Activated naive CD4-positive, alpha-beta T cell treated with anti-CD3 and anti-CD28 coated beads, Interleukin-2, amount 50 U/mL, for 16 hours (primary cell): ENCODE measurements at places on chromosomes 16 and 17.

DNA sequence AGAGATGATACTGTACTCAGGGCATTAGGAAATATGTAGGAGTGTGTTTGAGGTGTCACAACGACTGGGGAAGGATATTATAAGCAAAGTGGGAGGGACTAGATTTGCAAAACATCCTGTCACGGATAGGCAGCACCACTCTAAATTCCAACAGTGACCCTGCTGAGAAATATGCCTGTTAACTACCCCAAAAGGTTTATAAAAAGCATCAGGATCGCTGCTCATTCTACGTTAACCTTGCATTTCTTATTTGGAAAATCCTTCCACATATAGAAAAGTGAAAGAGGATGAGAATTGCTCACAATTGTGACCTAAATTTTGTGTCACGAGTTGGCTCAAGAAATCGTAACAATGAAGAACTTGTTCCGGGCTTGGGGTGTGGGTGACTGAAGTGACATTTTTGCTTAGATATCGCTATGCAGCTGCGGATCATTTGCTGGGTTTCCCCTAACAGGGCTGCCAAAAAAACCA, 51.6 kb downstream of the N4BP1 start:
- DNase-seq, result no peak

- DNase-seq, result no peak
These were observed 8.1 kb downstream of the DNAJC7 start for GRCh38 chr17:42009170-42009569.

DNA sequence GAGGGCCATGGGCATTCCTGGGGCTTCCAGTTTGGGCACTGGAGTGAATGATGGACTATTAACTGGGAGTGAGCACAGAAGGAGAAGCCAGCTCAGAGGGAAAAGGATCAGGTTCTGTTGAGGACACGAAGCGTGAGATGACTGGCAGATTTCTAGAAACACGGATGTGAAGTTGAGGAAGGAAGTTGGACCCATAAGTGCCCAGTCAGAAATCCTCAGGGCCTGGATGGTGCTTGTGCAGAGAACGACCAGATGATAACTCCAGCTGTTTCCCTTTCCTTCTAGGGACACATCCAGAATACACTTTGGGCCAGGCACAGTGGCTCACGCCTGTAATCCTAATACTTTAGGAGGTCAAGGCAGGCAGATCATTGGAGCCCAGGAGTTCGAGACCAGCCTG, 23.3 kb upstream of the ANKRD40CL start:
- DNase-seq, result no peak

DNA sequence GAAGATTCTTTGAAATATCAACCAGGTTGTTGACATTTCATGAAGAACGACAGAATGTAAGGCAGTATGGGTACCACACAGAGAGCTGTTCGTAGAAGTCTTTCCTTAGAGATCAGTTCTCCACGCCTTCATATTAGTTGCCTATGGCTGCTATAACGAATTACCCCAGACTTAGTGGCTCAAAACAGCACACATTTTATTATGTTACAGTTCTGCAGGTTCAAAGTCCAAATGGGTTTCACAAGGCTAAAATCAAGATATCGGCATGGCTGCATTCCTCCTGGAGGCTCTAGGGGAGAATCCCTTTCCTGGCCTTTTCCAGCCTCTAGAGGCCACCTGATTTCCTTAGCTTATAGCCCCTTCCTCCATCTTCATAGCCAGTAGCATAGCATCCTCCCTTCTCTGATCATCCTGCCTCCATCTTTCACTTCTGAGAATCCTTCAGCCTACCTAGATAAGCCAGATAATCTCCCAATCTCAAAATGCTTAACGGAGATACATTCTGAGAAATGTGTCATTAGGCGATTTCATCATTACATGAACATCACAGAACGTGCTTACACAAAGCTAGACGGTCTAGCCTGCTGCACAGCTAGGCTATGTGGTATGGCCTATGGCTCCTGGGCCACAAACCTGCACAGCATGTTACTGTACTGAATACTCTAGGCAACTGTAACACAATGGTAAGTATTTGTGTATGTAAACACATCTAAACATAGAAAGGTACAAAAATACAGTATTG, 26.0 kb downstream of the ERCC4 start:
- no peak for DNase-seq

- DNase-seq, result no peak
These were observed 37.0 kb upstream of the HAPSTR1 start for GRCh38 chr16:9054460-9054859.

DNA sequence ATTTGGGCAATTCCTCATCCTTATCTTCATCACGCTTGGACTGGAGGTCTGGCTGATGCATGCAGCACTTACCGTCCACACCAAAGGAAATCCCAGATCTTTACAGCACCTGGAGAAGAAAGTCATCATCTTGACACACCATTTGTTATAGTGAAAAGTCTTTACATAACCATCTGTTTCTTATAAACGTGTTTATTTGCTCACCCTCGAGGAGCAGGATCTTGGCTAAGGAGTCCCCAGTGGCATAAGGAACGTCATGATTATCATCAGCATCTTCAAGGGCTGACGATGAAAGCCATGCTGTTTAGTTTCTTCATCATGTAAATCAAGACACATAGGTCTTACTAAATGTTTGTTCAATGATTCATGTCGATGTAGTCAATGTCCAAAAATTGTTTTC, 248.8 kb upstream of the ELAC2 start:
- DNase-seq, result no peak

DNA sequence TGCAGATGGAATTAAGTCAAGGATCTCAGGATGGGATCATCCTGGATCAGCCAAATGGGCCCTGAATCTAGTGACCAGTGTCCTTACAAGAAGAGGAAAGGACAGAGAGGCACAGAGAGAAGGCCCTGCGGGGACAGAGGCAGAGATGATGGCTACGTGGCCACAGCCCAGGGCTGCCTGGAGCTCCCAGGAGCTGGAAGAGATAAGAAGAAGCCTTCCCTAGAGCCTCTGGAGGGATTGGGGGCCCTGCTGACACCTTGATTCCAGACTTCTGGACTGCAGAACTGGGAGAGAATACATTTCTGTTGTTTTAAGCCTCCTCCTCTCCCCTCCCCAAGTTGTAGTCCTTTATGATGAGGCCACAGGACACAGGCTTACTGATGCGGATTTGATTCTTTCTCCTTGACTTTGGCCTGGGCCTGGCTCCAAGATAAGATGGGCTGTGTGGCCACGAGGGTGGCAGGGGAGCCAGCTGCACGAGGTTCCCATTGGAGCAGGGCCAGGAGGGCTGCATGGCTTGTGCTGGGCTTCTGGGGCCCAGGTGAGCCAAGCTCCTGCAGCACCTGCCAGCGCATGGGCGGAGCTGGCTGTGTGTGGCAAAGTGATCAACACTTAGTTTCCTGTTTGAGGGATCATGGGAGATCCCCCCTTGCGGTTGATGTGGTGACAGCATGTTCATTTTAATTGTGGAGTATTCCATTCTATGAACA, 146.1 kb downstream of the IRF8 start:
- peak; percentile 46 for DNase-seq

DNA sequence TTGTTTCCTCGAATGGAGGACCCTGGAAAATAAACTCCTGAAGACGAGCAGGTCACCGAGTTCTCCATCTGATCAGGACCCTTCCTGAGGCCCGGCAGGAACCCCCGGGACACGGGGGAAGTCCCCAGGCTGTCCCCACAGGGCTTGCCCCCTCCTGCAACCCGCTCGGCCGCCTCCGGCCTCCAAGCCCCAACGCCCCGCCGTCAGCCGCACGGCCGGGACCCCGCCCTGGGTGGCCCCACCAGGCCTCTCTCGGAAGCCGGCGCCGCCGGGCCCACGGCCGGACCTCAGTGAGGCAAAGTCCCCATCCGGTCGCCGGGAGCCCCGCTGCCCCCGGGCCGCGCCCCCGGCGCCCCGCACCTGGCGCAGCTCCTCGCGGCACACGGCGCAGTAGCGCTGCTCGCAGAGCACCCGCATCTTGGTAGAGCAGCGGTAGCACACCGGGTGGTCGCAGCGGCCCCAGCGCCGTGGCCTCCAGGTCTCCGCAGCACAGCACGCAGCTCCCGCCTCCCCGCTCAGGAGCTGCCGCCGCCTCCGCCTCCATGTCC, 383 bp downstream of the ZNF598 start:
- DNase-seq, result peak; percentile 40

DNA sequence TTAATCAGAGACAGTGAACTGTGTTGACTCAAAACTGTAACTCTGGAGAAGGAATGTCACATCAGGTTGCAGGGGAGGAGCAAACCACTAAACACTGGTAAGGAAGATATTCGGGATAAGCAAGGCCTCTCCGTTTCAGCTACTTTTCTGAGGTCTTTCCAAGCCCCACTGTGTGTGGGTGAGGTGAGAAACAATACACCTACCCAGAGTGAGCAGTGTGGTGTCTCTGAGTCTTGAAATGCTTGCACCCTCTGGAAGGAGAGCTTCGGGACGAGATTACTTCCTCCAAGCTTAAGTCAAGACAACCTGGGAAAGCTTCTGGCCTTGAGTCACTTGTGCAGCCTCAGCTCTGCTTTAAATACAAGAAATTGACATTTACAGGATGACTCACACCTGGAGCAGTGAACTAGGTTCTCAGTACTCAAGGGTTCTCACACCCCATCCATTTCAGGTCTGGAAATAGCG, 2.5 kb upstream of the MAP3K14 start:
- no peak for DNase-seq

DNA sequence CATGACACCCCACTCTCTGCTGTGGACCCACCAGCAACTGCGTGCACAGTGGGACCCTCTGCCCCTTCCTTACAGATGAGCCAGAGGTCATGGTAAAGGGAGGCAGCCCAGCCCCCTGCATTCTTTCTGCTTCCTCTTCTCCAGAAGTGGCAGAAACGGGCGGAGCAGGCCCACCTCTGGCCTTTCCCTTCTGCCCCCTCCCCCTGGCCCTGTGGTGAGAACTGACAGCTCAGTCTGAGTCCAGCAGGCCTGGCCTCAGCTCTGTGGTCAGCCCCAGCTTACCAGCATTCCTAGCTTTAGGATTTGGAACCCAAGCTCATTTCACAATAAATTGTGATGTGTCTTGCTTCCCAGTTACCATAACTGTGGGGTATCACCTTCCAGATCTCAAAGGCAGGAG, 4.8 kb upstream of the ANKRD11 start:
- no peak for DNase-seq

DNA sequence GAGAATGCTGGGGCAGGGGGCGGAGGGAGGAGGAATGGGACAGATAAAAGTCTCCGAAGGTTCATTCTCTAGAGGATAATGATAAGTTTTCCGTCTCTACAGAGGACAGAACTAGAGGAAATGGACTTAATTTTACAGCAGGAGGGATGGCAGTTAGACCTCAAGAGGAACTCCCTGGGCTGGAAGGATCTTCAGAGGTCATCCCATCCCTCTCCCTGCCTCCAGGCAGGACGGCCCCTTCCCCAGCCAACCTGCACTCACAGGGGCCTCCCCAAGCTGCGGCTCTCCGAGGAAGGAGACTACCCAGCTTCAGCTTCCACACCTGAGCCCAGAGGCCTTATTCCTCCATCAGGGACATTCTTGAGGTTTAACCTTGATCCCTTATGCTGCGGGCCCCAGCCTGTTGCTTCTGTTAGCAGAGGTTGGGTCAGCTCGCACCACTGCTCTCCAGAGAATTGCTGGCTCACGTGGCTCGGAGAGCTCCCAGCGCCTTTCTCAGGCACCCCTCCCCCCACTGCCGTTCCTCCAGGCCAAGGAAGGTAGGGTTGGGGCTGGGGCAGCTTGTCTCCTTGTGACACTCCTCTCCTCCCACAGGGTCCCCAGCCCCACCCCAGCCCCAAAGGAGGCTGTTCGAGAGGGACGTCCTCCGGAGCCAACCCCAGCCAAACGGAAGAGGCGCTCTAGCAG, 8.5 kb downstream of the ELOB start:
- DNase-seq, result no peak

DNA sequence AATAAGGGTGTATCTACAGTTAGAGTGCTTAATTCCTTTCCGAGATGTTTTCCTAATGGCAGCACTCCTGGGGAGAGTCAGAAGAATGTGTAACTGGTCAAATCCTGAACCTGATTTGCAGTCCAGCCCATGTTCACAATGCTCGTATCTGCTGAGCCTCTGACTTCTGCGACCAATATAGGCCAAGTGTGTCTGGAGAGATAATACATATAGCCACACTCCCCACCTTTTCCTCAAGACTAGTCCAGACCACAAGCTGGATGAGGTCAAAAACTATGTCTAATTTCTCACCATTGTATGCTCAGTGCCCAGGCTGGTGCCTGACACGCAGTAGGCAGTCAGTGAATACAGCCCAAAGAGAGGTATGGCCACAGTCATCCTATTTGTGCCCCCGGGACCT, 58.0 kb downstream of the XYLT1 start:
- no peak for DNase-seq

- no peak for DNase-seq
These were observed 329.6 kb downstream of the CA10 start for GRCh38 chr17:51828901-51829300.

- no peak for DNase-seq
These were observed 87.3 kb downstream of the MAP2K6 start for GRCh38 chr17:69501591-69502468.

GRCh38 chr17:37274461-37274860, 101.3 kb upstream of the C17orf78 start:
- DNase-seq, result no peak

DNA sequence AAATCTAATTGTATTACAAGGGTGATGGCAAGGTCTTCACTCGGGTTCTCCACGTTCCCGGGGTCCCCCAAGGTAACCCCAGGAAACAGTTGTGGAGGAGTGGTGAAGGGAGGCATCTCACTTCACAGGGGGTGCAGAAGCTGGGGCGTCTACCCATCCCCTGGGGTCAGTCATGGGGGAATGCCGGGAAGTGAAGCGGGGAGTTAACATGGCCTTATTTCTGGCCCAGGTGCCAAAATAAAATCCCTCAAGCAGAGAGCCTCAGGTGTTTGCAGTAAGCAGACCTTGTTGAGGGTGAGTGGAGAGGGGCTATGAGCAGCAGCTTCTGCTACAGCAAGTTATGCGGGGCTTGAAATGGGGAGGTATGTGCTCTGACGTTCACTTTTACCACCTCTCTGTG, 9.0 kb upstream of the ATP2C2 start:
- DNase-seq, result no peak

- DNase-seq, result no peak
These were observed 17.7 kb downstream of the HID1 start for GRCh38 chr17:74954665-74955421.

DNA sequence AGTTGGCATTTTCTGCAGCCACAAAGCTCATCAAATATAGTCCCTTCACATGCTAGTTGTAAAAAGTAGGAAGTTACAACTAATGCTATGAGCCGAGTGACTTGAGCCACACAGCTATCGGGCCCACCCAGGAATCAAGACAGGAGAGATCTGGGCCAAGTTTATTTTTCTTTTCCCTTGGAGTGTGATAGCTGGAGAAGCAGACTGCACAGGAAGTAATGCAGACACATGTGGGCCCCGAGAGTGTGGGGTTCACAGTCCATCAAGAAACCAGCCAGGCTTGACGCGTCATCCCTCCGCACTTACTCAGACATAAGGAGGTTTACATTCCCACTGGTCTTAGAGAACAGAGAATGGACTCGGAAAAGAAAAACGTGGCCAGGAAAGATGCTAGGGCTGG, 403.1 kb upstream of the CDH11 start:
- no peak for DNase-seq
